Midbrain (tissue), 1 donor: ENCODE measurements at places on chromosomes 4 and X.

DNA sequence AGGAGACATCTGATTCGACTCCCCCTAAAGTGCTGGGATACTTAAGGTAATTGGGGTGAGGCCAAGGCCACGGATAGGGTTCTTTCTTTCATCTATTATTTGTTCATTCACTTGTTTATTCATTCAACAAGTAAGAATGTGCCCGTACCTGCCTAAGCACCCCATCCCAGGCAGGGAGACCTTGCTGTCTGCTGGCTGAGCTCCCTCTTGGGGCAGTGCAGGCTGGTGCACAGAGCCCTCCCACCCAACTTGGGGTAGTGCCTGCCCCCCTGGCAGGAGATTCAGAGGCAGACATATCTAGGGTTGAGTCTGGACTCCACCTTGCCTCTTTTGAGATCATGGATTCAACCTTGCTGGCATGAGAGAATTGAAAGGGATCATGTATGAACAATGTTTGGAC is 95.7 kb downstream of the DRD5 start:
- DNase-seq = no peak

- DNase-seq = no peak
Observed at GRCh38 chr4:41455206-41455605, 82.8 kb upstream of the LIMCH1 start.

- DNase-seq = no peak
Observed at GRCh38 chr4:38452009-38452408, 212.0 kb upstream of the KLF3 start.

DNA sequence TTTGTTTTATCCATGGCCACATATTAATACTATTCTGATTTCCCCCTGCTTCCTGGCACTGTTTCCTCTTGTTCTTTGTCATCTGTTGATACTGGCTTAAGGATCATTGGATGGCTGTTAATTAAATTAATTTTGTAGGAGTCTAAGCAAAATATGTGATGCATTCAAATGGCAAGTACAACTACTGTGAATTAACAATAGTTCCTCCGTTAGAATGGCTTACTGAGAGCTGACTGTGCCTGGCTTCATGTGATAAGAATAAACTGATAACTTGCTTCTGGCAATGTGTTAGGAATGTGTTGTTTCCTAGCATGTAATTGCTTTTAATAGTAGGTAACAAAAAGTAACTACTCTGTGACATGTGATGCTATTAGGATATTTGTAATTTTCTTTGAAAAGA is 98.5 kb downstream of the RPA4 start:
- no peak for DNase-seq

- no peak for DNase-seq
Observed at GRCh38 chr4:40182001-40182400, 14.8 kb upstream of the RHOH start.

- no peak for DNase-seq
Observed at GRCh38 chr4:160611181-160611580, 1508.3 kb downstream of the RAPGEF2 start.

GRCh38 chrX:106862972-106863688 is 40.0 kb downstream of the RIPPLY1 start:
- no peak for DNase-seq

DNA sequence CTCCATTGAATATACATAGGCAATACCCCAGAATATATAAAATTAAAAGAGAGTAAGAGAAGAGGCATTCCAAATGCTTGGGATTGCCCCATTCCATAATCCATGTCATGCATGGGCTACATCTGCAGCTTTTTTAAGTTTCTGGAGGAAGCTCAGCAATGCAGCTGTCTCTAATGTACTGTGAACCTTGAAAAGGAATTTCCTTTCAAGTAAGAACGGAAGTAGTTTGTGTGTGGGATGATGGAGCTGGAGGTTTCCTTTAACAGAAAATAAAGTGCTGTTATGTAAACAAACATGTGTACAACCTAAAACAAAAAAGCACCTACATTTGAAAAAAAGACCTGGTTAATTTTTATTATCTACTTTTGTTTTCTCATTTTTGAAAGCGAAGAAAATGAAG is 303.5 kb downstream of the BMPR1B start:
- DNase-seq = no peak

GRCh38 chrX:11465648-11466411 is 172.6 kb downstream of the AMELX start:
- no peak for DNase-seq

DNA sequence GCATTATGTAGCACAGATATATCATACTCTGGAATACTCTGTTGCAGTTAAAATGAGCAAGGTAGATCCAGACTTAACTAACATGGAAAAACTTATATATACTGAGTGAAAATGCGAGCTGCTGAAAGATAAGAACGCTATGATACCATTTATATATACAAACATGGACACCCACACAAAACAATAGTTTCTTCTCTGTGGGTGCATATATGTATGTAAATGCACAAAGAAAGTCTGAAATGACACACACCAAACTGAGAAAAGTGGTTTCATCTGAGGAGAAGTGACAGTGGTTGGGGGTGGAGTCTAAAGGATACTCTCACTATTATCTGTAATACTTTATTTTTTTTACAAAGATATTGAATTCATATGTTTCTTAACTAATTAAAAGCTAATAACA is 12.2 kb upstream of the FGF2 start:
- DNase-seq = no peak

DNA sequence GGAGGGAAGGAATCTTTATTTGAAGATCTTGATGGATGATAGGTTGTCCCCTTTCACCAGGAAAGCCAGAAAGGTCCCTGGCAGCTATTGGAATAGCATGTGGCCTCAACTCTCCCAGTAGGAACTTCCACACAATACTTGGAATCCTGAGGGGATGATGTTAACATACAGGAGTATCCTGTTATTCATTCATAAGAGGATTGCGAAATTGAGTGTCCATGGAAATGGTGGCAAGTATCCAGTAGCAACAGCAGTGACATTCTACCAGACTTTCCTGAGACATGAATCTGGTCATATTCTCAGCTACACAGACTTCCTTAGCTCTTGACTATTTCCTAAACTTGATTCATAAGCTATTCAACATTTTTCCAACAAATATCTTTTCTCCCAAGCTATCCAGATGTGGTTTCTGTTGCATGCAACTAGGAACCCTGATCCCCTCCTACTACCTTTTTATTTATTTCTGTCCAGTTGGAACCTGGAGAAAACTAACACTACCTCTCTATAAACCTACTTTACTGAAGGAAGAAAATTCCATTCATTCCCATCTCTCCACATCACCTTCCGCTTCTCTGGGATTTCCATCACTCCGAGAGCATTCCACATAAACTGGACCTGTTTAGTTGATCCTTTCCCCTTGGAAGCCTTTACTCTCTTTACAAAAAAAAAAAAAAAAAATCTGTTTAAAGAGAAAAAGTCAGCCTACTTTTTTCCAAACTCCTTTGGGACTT is 101.8 kb downstream of the ANXA5 start:
- no peak for DNase-seq

- DNase-seq = no peak
Observed at GRCh38 chr4:116122124-116122523, 963.3 kb downstream of the TRAM1L1 start.

- DNase-seq = no peak
Observed at GRCh38 chrX:7852166-7852565, 9.2 kb downstream of the VCX start.

DNA sequence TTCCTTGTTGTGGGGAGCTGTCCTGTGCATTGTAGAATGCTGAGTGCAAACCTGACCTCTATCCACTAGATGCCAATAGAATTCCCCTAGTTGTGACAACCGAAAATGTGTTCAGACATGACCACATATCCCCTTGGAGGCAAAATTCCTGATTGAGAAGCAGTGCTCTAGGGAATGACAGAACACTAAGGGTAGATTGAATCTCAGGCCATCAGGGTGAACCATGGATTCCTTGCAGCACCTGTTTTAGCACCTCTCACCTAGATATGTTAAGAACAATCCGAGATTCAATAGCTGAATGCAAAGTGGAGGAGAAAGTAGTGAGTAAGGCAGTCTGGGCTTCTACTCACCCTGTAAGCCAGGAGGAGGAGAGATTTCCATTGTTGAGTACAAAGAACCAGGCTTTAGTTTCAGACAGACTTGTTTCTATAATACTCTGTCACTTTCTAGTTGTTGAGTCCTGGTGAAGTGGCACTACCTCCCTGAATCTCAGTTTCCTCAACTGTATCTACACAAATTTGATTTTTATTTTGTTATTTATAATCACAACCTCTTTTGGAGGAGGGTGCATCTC is 111.0 kb upstream of the RAP2C start:
- no peak for DNase-seq

GRCh38 chr4:2954358-2955185 is 8.6 kb downstream of the NOP14 start:
- DNase-seq = no peak

DNA sequence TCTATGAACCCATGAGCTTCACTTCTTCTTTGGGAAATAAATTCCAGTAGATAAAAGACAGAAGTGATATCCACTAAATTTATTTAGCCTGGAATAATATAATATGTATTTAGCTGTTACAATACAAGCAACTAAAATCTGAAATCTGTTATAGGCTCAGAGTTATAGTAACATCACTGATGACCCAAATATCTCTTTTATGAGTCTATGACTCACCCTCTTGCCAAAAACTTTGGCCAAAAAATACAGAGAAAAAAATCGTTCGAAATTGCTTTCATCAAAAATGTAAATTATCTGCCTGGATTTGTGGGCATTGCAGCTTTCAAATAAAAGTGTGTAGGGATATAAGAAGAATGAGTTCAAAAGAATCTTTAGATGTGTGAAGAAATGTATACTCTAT is 89.4 kb upstream of the DKK2 start:
- DNase-seq = no peak

DNA sequence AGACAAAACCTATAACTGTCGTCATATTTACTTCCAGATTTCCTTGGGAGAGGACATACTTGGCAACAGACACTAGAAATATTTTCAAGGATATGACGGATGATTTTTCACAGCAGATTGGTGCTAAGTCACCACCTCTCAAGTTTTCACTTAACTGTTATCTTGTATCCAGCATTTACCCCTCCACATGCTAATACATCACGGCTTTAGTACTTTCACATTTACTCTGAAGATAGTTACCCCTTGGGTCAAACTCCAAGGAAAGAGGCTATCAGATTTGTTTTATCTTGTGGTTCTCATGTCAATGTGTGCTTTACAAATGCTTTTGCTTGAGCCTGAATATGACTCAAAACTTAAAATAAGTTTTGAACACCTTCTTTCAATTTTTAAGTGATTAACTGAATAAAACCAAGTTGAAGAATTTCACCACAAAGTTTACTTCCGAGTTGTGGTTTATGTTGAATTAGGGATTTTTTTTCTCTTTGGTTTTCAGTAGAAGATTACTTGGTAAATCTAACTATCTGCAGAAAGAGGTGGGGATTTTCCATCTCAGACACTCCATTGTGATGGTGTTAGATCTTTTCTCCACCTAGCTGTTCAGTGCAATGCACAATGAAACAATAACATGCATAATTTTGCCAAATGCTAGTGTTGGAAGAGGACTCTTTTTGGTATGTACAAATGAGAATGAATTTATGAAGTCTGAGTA is 75.4 kb upstream of the FAT1 start:
- DNase-seq = no peak

DNA sequence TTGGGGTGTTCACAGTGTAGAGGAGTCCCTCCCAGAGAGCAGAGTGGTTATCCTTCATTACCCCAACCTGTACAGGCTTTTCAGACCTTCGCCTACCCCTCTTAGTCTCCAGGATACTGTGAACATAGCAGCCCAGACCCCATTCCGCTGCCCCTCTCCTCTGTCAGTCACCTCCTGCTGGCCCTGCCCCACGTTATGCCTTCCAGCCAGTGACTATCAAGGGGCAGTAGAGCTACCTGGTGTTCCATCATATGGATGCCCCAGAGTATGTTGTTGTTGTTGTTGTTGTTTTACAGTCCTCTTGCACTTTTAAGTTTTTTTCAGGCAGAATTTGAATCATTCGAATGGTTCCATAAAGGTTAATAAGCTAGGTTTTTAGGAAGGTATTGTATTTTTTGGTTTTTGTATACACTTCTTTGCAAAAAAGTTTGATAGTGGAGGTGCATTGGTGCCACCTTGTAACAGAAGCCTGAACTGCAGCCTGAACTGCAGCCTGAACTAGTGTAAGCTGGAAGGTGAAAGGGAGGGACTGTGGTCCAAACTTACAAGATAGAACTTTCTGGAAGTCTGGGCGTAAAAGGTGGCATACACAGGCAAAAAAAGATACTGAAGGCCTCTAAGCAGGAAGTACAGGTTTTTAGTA is 101.4 kb upstream of the RAB40AL start:
- DNase-seq = no peak
